Hypothalamus (tissue), 51 donors: ENCODE measurements at places on chromosomes 4 and X.

- no peak for DNase-seq
Measured at GRCh38 chr4:53189011-53189410, 176.8 kb downstream of the SCFD2 start.

- DNase-seq = no peak
Measured at GRCh38 chrX:11756354-11757318, 1.4 kb upstream of the MSL3 start.

GRCh38 chr4:159266981-159267868 is 164.3 kb downstream of the RAPGEF2 start:
- DNase-seq = no peak

GRCh38 chr4:74671080-74671698 is 123.1 kb downstream of the BTC start:
- DNase-seq = no peak

DNA sequence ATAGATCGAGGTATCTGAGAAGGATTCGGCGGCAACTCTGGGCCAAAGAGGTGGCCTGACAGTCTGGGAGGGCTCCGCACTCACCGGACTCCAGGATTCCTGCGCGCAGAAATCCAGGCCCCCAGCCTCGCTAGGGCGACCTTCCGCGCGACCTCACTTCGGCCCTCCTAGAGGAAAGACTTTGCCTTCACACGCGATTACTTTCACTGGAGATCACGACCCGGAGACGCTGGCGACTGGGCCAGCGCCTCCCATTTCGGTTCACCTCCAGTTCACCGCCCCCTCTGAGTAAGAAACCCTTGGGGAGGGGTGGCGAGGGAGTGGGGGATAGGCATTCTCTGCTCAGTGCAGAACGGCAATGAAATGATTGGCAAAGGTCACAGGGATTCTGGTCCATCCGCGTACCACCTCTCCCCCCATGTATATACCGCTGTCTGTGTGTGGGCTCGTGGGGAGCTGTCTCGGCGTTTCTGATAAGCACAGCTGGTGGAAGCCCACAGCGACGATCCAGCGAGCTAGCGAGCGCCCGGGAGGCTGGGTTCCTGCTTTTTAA is 2.5 kb downstream of the POU3F4 start:
- no peak for DNase-seq

- no peak for DNase-seq
Measured at GRCh38 chrX:153662266-153662665, 11.3 kb downstream of the PNCK start.
